NCI-H2227 treated with DMSO at 0.1 percent for 48 hours (cell line): ENCODE measurements at places on chromosomes 4 and X.

GRCh38 chrX:118614150-118614549, 113.3 kb upstream of the IL13RA1 start:
- DNase-seq: no peak

- DNase-seq: no peak
Observed at GRCh38 chrX:77174680-77175519, 272.3 kb upstream of the FGF16 start.

GRCh38 chrX:122572461-122572860, 611.6 kb upstream of the GRIA3 start:
- DNase-seq: no peak

DNA sequence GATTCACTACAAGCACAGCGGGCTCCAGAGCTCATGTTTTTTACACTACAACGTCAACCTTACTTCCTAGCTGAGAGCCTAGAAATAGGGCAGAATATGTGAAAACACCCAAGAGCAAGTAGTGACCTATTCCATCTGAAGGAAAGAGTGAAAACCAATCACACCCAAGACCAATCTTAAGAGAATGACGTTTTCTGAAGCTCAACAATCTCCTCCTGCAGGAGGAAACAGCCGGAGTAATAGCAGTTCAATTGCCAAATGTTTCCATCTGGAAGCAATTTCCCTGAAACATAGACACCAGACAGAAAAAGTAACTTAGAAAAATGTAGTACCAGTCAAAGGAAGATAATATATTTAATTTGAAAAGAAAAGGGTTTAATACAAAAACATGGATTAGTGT, 142.4 kb downstream of the ANXA5 start:
- DNase-seq: no peak

DNA sequence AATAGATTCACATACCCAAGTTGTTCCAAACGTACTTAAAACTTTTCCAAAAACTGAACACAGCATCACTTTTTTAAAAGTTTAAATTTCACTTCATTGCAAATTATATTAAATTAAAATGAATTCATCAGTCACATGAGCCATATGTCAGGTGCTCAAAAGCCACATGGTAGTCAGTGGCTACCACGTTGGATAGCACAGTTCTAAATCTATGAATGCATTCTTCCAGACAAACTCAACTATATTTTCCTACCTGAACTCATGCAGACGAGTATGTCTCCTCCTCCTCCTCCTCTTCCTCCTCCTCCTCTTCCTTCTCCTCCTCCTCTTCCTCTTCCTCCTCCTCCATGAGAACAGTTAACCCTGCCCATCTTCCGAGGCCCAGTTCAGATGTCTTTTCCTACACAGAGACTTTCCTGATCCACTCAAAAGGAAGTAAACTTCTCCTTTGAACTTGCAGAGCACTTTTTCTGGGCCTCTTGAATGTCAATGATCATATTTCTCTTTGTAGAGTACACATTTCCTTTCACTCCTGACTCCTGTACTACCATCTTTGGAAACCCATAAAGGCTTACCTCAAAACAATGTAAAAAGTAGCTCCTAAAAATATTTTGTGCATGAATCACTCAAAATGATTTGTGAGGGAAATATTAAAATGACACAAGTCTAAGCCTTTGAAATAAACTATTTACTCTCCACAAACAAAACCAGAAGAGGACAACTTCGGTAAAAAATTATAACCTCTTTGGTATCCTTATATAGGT, 172.6 kb downstream of the AMELX start:
- no peak for DNase-seq

- no peak for DNase-seq
Observed at GRCh38 chr4:81912376-81913030, 440.8 kb upstream of the RASGEF1B start.
